Right hindlimb (tissue), 1 donor: ENCODE measurements at places on chromosomes 1 and 21.

DNA sequence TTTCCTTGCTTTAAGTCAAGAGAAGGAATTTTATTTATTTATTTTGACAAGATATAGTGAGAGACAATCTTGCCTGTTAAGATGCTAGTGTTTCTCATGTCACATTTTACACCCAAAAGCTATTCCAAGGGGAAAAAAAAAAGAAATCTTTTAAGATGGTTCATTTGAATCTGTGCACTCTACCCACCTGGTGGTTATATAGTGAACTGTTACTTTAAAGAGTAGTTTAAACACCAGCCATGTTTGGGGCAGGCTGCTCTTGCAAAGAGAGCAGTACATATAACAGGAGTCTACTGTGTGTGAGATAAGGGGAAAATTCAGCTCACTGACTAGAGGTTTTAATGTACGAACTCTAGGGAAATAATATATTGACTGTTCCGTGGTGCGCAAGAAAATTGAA, 3.3 kb upstream of the ELAVL4 start:
- no peak for DNase-seq

- peak; percentile 37 for DNase-seq
Observed at GRCh38 chr1:244163861-244164510, 112.9 kb downstream of the ZBTB18 start.

DNA sequence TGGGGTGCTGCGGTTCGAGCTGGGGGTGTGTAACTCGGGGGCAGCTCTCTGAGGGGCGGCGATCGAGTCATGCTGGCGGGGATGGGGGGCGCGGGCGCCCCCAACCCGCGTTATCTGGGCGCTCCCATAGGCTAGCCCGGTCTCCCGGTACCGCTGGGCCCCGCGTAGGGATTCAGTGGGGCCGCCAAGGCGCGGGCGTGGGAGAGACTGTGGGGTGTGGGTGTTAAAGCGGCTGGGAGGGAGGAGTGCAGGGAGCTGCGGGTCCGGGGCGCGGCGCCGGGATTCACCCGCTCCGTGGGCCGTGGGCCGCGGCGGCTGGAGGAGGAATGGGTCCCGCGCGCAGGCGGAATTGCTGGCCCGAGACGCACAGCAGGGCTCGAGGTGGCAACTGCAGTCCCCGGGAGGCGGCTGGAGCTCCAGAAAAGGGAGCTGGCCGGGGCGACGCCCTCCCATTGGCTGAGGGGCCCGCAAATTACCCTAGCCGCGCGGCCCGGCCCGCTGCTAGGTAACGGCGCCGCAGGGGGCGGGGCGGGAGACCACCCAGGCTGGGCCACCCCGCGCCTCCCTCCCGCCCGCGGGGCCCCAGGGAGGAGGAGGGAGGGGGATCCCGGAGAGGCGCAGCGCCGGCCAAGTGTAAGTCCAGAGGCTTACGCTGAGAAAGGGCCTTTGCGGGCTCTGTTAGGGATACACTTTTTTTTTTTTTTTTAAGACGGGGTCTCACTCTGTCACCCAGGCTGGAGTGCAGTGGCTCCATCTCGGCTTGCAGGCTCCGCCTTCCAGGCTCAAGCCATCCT, at the start of gene PTCH2:
Gene PTCH2 (minus strand): TSS at position 392 of the 794 bp plus-strand sequence. CDS start 321 bp downstream, at position 71.
- DNase-seq, result peak; percentile 89

- no peak for DNase-seq
Observed at GRCh38 chr1:14508613-14509012, 89.9 kb upstream of the KAZN start.

GRCh38 chr1:9235096-9235459, 504 bp downstream of the H6PD start:
- DNase-seq, result peak; percentile 63

GRCh38 chr1:62691062-62691844, 3.1 kb upstream of the DOCK7 start:
- DNase-seq, result no peak

DNA sequence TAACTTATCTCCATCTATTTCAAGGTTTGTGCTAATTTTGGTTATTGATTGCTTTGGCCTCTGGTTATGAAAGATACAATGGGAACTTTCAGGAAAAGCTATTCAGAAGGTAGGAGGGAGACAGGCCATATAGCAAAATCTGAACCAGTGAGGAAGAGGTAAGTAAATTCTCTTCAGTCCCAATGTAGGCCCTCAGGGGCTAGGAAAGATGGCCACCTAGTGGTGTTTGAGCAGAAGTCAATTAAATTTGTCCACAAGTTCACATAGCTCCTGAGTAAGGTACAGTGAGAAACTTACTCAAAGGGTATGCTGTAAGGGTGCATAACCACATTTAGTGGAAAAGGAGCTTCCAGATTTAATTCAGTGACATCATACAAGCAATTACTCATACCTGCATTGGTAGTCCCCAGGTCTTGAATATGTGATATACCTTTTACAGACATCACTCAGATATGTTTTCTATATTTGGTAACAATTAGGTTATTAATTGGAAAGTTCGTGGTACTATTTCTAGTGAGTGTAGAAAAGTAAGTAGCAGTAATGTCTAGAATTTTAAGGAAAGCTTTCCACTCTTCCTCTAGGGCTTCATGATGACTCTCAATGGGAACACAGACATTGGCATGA, 21.4 kb upstream of the FMO1 start:
- peak; percentile 63 for DNase-seq

- DNase-seq, result peak; percentile 47
Observed at GRCh38 chr1:63326106-63326472, 3.7 kb downstream of the FOXD3 start.

- no peak for DNase-seq
Observed at GRCh38 chr1:240068961-240069360, 22.7 kb upstream of the FMN2 start.

GRCh38 chr1:109208394-109208793, 5.3 kb upstream of the SARS1 start:
- no peak for DNase-seq

- DNase-seq, result no peak
Observed at GRCh38 chr1:50421366-50421748, 1.9 kb downstream of the DMRTA2 start.

DNA sequence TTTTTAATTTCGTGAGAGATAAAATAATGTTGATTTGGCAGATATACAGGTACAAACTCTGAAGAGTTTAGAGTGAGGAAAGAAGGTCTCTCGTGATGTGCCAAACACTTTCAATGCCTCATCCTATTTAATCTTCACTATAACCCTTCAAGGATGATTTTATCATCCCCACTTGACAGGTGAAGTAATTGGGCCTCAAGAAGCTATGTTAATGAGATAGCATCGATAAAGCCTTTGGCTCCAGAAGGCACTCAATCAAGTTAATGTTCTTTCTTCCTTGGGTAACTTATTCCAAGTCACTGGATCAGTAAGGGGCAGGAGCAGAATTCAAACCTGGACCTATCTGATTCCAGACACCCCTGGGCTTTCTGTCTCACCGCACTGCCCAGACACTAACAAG, 7.2 kb downstream of the LMOD1 start:
- DNase-seq, result no peak

- no peak for DNase-seq
Observed at GRCh38 chr1:209704584-209704983, at the start of gene HSD11B1. HSD11B1 (plus strand) TSS chr1:209704846; CDS start chr1:209704943, 97 bp downstream.

DNA sequence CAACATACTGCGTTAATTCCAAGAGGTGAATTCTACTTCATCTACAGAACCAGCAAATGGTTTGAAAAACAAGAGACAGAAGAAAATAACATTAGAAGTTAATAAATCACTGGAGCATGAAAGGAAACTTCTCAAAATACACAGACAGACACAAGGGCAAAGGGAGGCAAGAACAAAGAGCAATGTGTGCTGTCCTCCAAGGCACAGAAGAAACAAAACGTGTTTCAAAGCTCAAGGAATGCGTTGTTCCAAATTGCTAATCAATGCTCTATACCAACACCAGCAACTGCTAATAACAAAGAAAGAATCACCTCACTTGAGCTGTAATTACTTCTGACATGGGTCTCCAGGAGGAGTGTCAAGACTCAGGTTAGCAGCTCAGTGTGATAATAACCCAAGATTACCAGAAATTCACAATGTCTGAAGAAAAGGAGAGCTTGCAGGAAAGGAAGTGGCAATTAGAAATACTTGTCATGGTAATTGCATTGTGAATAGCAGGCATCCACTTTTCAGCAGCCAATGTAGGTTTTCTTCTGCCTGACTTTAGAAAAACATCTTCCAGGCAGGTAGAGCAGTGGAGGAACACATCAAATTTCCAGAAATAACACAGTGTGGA, 175.4 kb downstream of the SEC16B start:
- DNase-seq, result no peak

GRCh38 chr1:47208374-47208850, 18.6 kb upstream of the PDZK1IP1 start:
- DNase-seq, result no peak

- peak; percentile 67 for DNase-seq
Observed at GRCh38 chr1:230067871-230068620, 1.0 kb downstream of the GALNT2 start.

DNA sequence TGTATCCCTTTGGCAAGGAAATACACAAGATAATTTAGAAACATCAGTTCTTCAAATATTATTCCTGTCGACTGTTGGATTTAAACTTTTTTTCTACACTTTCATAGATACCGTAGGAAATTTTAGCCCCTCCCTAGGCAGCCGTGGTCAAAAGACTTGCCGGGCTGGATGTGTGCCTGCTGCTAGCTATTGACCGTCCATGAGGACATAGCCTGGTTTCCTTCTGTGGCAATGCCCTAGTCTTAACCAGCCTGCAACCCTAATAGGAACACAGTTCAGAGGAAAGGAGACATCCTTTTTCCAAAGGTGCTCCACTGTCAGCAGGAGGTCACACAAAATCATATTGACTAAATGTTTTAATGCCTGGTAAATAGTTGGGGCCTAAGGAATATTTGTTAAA, 20.4 kb upstream of the KIAA1614 start:
- no peak for DNase-seq

DNA sequence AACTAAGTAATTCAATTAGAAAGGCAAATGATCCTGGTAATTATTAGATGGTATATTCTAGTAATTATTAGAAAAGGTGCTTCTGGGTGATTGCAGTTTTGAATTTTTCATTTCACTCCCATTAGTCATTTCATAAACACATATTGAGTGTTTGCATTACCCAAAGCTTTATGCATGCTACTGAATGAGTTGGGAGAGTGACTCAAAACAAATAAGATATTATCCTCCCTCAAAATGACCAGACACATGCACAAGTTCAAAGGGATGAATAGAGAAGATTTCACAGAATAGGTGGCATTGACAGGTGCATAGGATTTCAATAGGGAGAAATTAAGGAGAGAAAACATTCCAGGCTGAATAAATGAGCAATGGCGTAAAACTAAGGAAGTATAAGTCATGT, 84.7 kb downstream of the PHTF1 start:
- no peak for DNase-seq

- DNase-seq, result no peak
Observed at GRCh38 chr1:206577626-206578025, 34.6 kb downstream of the EIF2D start.

GRCh38 chr1:248788327-248788726, 32.8 kb upstream of the LYPD8 start:
- no peak for DNase-seq

DNA sequence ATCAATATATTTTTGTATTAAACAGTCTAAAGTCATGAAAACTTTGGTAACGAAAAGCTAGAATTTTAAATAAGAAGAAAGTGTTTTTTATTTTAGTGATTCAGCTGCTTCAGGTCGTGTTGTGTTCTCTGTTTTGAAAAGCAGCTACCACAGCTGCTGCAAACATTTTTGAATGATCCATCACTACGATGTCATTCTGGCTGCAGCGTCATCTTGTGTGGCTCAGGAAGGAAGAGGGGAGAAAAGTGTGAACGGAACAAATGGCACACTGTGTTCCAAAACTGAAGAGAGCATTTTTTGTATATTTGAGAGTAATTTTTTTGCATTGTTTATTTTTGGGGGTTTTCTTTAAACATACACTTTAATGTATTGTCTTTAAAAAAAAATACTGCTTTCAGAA, 323.0 kb upstream of the ADGRL2 start:
- peak; percentile 29 for DNase-seq

GRCh38 chr1:17119773-17120480, 676 bp upstream of the PADI2 start:
- DNase-seq, result no peak

GRCh38 chr1:42152119-42152518, 1.1 kb upstream of the GUCA2B start:
- no peak for DNase-seq

DNA sequence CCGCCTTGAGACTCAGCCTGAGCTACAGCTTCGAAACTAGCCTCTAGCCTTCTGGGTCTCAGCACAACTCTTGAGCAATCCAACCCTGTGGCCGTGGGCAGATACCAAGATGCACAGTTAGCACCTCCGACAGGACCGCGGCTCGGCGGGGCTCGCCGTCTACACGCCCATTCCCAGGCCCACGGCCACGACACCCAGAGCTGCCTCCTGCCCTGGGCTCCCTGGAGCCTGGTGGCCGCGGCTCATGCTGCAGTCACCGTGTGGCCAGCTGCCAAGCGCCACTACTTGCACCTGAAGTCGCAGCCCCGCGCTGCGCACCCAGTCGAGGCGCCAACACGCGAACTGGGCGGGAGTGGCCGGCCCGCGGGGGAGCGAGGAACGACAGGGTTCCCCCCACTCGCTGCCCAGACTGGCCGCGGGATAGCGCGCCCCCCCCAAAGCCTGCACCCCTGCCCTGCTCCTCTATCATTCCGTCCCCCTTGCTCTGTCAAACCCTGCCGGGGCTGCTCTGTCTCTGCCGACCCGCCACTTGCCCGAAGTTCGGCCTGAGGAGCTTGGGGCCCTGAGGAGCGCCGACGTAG, 729 bp upstream of the CDCA8 start:
- peak; percentile 48 for DNase-seq

- DNase-seq, result no peak
Observed at GRCh38 chr1:21662426-21663247, 6.5 kb downstream of the RAP1GAP start.

DNA sequence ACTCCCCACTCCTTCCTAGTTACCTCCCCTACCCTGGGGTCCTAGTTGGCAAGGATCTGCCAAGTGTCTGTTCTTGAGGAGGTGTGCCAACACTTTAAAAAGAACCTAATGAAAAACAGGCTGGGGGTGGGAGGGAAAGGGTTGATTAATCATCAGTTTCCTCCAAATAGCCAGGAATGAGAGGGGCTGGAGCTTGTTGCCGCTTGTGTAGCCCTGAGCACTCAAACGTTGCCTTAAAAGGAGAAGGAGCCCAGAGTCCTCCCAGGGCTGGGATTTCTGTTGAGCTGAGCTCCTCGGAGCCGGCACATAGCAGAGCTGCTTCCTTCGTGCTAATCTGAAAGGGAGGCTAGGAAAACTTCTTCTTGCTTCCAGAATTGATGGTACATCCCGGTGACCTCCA, 15.9 kb downstream of the SHISA4 start:
- no peak for DNase-seq

DNA sequence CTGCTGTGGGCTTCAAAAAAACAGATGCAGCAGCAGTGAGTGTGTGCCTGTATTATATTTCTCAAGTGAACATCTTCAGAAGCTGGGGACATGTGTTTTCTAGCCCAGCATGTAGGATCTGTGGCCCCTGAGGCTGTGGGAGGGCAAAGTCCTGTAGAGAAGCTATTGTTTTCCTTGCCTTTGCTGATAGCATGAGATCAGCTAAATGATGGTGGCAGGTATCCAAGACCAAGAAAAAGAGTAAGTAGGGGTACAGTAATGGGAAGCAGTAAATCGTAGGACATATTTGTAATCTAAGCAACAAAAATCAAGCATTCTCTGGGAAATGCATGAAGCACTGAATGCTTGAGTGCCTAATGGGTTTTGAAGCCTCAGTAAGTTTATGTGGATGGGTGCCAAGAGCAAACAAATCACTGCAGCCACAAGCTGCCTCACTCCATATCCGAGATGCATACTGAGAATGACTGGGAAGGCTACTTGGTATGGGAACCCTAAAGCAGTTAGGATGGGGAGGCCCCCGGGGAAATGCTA, 98.3 kb downstream of the CD58 start:
- no peak for DNase-seq

GRCh38 chr1:58454807-58455206, 91.7 kb downstream of the OMA1 start:
- DNase-seq, result no peak

GRCh38 chr1:36486439-36487335, 4.0 kb upstream of the CSF3R start:
- DNase-seq, result no peak
